Uterus (tissue), 4 donors: ENCODE measurements at places on chromosomes 11 and 22. TPM values are rescaled to one million over a fixed set of nuclear protein-coding genes. Genes with fewer than 3 reads are reported as not detected.

Gene RAB38
- 7.2 TPM for total RNA-seq

Gene VSIG10L2
- 9.5 TPM for total RNA-seq

Gene CELSR1
- 7.4 TPM for total RNA-seq

Gene MMP7
- 7.2 TPM for total RNA-seq

Gene OR6A2
- 0.40 TPM for total RNA-seq

Gene DNAL4
- total RNA-seq: 10.1 TPM

Gene CHRM1
- total RNA-seq: not detected

DNA sequence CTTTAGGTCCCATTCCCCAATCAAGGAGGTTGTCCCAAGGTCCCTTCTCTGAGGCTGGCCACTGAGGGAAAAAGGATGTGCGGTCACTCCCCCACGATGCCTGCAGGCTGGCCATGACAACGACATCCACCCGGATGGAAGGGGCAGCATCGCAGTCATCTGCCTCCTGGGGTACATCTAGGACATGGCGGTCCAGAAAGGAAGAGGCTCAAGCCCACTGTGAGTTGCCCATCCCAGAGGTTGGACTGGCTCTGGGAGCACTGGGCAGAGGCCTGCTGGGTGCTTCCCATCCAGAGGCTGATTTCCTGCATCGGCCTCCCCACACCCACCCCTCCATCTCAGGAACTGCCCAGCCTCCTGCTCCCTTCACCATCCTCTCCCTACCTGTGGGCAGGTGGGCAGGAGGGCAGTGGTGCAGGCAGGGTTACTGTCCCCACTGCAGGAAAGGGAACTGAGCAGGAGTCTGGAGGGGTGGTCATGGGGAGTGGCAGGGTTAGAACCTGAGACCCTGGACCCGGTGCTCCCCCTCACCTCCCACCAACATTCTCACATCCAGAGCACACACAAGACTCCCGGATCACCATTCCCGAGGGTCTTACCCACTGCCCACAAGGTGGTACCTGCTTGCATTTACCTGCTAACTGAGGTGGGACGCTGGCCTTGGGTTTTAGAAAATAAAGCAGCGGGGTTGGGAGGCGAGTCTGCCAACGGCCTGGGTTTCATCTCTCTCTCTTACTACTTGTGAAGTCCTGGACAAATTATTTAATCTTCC lies 4.4 kb downstream of the RCE1 start:
- H3K4me3 ChIP-seq: no peak overlapping the region
- H3K27me3 ChIP-seq: no peaks in the 10 kb centered on the region
- H3K4me1 ChIP-seq: no peaks in the 10 kb centered on the region
- H3K36me3 ChIP-seq: no peaks in the 10 kb centered on the region

DNA sequence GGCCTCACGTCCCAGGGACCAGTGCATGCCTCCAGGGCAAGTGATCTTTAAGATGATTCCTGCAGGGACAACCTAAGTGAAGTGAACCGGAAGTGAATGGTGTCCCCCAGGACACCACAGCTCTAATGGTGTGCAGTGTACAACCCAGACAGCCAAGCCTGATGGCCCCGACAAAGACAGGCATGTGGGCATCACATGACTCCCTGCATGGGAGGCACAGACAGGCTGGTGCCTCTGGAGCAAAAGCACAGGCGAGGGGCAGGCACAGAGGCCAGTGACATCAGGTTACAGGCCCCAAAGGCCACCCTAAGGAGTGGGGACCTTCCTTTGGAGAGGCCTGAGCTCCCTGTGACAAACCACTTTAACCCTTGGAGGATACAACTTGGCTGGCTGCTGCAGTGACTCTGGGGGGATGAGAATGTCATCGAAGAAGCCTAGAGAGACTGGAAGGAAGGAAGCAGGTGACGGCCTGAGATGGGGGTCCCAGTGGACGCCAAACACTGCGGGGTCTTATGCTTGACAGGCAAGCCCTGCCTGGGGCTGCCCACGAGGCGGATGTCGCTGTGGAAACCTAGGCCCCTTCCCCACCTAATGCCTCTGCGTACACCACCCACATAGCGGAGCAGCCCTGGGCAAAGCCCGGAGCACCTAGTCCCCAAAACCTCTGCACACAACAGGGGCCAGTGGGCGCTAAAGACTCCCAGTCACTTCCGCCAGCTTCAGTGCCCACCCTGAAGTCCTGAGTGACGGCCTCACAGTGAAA lies 12.4 kb downstream of the POLR3H start:
- no peaks in the 10 kb centered on the region for H3K4me1 ChIP-seq
- no peak for DNase-seq
- no peak overlapping the region for H3K27ac ChIP-seq
- H3K4me3 ChIP-seq: no peak overlapping the region

DNA sequence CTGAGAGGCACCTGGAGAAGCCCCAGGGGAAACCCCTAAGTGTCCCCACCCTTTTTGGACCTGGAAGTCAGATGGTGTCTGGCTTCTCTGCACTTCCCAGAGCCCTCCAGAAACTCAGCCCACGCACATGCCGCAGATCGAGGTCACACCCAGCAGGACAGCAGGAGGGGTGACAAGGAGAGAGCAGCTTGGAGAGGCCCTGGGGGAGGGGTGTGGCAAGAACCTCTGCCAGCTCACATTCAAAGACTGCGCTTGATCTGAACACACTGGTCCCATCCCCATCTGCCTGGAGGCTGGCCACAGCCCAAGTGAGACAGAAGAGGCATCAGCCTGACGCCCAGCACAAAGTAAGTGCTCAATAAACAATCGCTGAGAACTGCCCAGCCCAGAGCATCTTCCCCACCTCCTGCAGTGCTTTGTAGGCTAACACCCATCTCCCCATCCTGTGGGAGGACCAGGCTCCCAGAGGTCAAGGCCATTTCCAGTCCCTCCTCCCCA lies 21.4 kb downstream of the TMPRSS6 start:
- no peaks in the 10 kb centered on the region for H3K4me1 ChIP-seq
- no peak overlapping the region for H3K27ac ChIP-seq
- no peaks in the 10 kb centered on the region for H3K27me3 ChIP-seq
- no peak overlapping the region for H3K4me3 ChIP-seq

GRCh38 chr11:117180020-117180419 lies 1.5 kb downstream of the SIDT2 start:
- no peaks in the 10 kb centered on the region for H3K36me3 ChIP-seq
- peak overlapping the region; percentile 94 for H3K4me3 ChIP-seq
- DNase-seq: no peak
- H3K27ac ChIP-seq: peak overlapping the region; percentile 98

DNA sequence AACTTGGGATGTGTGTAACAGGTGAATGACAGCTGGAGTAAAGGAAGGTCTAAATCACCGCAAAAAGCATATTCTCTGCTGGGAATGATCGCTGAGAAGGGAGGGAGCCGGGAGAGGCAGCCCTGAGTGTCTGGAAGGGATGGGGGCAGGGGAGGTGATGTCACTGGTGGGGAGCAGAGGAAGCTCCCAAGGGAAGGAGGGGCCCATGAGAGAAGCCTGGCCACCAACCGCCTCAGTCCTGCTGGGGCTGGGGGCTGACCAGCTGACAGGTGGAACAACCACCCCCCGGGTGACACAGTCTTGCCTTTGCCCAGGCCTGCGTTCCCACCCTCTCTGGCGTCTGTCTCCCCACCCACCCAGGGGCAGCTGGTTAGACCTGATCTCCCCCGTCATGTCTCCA lies 6.0 kb upstream of the FLRT1 start:
- H3K27me3 ChIP-seq: no peaks in the 10 kb centered on the region
- H3K4me3 ChIP-seq: no peak overlapping the region
- no peak overlapping the region for H3K27ac ChIP-seq
- no peak for DNase-seq

GRCh38 chr22:17105143-17106129 lies 15.7 kb downstream of the TMEM121B start:
- no peak overlapping the region for H3K4me3 ChIP-seq
- DNase-seq: no peak

- H3K27ac ChIP-seq: no peak overlapping the region
- H3K4me1 ChIP-seq: no peaks in the 10 kb centered on the region
- H3K27me3 ChIP-seq: no peaks in the 10 kb centered on the region
- DNase-seq: no peak
- no peaks in the 10 kb centered on the region for H3K36me3 ChIP-seq
These were observed 185.8 kb upstream of the DDI1 start for GRCh38 chr11:103850419-103851165.

DNA sequence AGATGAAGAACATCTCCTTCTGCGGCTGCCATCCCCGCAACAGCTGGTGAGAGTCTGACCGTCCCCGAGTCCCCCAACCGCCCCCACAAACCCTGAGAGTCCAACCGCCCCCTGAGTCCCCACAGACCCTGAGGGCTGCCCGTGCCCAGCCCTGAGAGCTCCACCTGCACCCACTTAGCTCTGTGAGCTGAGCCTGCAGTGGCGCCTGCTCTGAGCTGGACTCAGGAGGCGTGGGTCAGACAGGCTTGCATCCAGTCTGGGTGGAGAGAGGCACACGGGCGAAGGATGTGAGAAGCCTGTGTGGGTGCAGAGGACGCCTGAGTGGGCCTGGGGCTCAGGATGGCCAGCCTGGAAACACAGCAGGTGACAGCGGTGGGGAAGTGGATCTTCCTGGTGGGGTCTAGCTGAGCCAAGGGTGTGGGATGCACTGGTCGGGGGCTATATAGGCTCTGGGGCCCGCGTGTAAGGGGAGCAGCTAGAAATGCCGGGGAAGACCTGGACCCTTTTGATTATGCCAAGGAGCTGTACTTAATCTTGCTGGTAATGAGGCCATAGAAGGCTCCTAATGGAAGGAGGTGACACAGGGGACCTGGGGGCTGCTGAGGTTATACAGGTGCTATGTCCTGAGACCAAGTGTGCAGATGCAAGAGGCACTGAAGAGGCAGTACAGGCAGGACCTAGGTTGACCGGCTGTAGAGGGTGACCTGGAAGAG lies 6.5 kb downstream of the MAPK8IP2 start:
- no peak for DNase-seq
- H3K27me3 ChIP-seq: peaks cover 3% of the 10 kb centered on the region
- no peaks in the 10 kb centered on the region for H3K36me3 ChIP-seq
- H3K27ac ChIP-seq: no peak overlapping the region
- H3K4me1 ChIP-seq: no peaks in the 10 kb centered on the region

DNA sequence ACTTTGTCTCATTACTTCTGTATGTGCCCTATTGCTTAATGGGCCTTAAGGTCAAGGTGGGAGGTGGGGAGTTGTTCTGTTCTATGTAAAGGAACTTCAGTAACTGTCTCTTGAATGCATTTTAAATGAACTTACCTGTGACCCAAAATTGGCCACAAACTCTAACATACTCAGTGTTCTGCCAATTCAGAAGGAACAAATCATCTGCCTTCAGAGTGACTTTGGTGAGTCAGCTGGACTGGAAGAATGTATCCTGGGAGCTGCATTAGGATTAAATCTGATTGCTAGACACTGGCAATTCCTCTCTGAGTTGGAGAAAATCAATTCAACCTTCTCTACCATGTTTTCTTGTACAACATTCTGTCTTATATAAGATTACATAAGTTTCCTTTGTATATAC lies 1104.8 kb downstream of the DLG2 start:
- H3K27ac ChIP-seq: no peak overlapping the region
- no peak overlapping the region for H3K4me3 ChIP-seq
- no peak for DNase-seq
- H3K36me3 ChIP-seq: no peaks in the 10 kb centered on the region
- no peaks in the 10 kb centered on the region for H3K27me3 ChIP-seq

GRCh38 chr11:8099291-8099899 lies 18.4 kb downstream of the TUB start:
- no peaks in the 10 kb centered on the region for H3K27me3 ChIP-seq
- peak; percentile 82 for DNase-seq
- H3K4me1 ChIP-seq: no peaks in the 10 kb centered on the region
- no peaks in the 10 kb centered on the region for H3K36me3 ChIP-seq

DNA sequence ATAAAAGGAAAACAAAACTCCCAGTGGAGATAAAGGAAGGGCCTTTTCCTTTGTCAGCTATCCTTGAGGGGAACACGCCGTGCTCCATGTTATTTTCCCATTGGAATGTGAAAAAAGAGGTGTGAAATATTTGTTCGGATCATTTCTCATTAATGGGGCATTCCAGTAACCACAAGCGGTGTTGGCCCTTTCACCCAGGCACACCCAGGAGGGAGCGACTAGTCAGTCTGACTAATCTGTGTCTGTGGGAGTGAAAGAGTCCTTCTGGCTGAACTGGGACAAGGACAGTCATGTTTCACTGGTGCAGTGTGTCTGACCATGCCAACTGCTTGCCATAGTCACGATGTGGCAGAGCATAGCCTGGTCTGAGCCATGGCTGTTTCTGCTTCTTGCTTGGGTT lies 13.0 kb upstream of the MYEOV start:
- no peaks in the 10 kb centered on the region for H3K27me3 ChIP-seq
- no peak overlapping the region for H3K4me3 ChIP-seq
- no peak overlapping the region for H3K27ac ChIP-seq

DNA sequence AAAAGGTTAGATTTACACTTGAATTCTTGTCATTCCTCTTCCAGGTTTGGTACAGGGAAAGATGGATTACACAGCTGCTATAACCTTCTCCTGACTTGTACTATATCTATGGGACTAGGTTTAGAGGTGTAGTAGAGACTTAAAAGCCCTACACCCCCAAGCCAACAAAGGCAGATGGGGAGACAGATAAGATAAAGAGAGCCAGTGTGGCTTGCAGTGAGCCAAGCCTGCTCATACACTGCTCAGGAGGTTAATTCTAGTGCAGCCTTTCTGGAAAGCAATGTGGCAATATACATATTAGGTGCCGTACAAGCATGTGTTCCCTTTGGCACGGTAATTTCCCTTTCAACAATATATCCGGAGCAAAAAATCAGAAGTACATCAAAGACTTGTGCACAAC lies 10.8 kb downstream of the SIK3 start:
- no peak overlapping the region for H3K27ac ChIP-seq
- no peaks in the 10 kb centered on the region for H3K36me3 ChIP-seq
- H3K4me3 ChIP-seq: no peak overlapping the region
- no peak for DNase-seq
- H3K4me1 ChIP-seq: no peaks in the 10 kb centered on the region

GRCh38 chr11:86383041-86383955 lies 8.6 kb downstream of the CCDC81 start:
- H3K36me3 ChIP-seq: no peaks in the 10 kb centered on the region
- no peaks in the 10 kb centered on the region for H3K27me3 ChIP-seq
- H3K4me1 ChIP-seq: no peaks in the 10 kb centered on the region
- DNase-seq: no peak

DNA sequence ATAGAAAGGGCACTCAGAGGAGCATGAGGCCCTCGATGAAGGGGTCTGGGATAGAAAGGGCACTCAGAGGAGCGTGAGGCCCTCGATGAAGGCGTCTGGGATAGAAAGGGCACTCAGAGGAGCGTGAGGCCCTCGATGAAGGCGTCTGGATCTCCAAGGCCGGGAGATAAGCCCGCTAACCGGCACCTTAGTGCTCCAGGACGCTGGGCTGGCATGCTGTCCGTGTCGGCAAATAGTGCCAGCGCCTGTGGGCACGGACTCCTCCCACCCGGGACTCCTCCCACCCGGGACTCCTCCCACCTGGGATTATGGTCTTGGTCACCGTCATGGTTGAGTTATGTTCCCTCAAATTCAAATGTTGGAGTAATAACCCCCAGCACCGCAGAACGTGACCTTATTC lies 725.3 kb downstream of the BRD1 start:
- H3K27ac ChIP-seq: no peak overlapping the region
- H3K27me3 ChIP-seq: no peaks in the 10 kb centered on the region
- DNase-seq: no peak
- no peaks in the 10 kb centered on the region for H3K4me1 ChIP-seq

GRCh38 chr11:105298174-105298573 lies 158.6 kb upstream of the CARD18 start:
- no peak overlapping the region for H3K27ac ChIP-seq
- no peaks in the 10 kb centered on the region for H3K36me3 ChIP-seq
- DNase-seq: no peak
- H3K4me1 ChIP-seq: no peaks in the 10 kb centered on the region

- no peaks in the 10 kb centered on the region for H3K4me1 ChIP-seq
- no peak overlapping the region for H3K27ac ChIP-seq
- no peak for DNase-seq
- H3K36me3 ChIP-seq: no peaks in the 10 kb centered on the region
- H3K27me3 ChIP-seq: no peaks in the 10 kb centered on the region
These were observed 85.9 kb downstream of the SBF2 start for GRCh38 chr11:10208131-10208575.
